Activated T-cell treated with anti-CD3 and anti-CD28 coated beads, Interleukin-2, amount 50 U/mL, for 48 hours (primary cell): ENCODE measurements at places on chromosomes 3 and 15.

- no peak for DNase-seq
Observed at GRCh38 chr3:157094751-157095480, 65.0 kb downstream of the CCNL1 start.

DNA sequence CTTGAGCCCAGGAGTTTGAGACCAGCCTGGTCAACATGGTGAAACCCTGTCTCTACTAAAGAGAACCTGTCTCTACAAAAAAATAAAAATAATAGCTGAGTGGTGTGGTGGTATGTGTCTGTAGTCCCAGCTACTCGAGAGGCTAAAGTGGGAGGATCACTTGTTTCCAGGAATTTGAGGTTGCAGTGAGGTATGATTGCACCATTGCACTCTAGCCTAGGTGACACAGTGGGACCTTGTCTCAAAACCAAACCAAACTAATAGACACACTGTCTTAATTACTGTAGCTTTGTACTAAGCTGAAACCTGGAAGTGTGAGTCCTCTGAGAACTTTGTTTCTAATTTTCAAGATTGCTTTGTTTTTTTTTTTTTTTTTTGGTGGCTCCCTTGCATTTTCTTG is 30.4 kb downstream of the MGA start:
- no peak for DNase-seq

DNA sequence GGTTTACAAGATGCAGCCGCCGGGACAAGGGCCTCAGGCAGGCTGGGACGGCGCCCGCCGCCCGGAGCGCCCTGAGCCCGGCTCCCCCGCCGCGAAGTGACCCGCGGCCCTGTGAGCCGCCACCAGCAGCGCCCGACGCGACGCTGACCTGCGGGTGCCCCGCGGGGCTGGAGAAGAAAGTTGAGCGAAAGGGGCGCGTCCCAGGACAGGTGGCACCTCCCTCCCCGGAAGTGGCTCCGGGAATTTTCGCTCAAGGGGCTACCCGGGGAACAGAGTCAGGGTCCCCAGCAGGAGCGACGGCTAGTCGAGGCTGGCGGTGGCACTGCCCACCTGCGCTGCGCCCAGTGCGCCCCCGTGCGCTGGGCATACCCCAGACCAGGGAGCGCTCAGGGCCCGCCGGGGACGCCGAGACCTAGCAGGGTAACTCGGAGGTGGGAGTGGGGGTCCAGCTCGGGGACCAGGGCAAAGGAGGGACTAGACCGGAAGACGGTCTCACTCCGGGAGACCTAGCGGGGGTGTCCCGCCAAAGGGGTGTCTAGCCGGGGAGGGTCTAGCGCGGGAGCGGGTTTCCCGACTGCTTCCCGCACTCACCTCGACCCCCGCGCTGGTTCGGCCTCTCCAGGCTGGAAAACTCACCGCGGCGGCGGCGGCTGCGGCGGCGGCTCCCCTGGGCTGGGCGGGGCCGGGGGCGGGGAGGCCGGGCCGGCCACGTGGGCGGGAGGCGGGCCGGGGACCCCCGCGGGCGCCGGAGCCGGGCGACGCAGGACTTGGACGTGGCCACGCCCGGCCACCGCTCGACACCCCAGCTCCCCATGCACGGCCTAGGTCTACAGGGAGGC is 18.4 kb downstream of the SPATA12 start:
- peak; percentile 32 for DNase-seq

GRCh38 chr3:12716605-12717151 is 42.4 kb downstream of the TMEM40 start:
- DNase-seq: no peak

- no peak for DNase-seq
Observed at GRCh38 chr3:38549486-38549885, 53.3 kb downstream of the EXOG start.

GRCh38 chr3:189138901-189139610 is 32.7 kb upstream of the TPRG1 start:
- no peak for DNase-seq

DNA sequence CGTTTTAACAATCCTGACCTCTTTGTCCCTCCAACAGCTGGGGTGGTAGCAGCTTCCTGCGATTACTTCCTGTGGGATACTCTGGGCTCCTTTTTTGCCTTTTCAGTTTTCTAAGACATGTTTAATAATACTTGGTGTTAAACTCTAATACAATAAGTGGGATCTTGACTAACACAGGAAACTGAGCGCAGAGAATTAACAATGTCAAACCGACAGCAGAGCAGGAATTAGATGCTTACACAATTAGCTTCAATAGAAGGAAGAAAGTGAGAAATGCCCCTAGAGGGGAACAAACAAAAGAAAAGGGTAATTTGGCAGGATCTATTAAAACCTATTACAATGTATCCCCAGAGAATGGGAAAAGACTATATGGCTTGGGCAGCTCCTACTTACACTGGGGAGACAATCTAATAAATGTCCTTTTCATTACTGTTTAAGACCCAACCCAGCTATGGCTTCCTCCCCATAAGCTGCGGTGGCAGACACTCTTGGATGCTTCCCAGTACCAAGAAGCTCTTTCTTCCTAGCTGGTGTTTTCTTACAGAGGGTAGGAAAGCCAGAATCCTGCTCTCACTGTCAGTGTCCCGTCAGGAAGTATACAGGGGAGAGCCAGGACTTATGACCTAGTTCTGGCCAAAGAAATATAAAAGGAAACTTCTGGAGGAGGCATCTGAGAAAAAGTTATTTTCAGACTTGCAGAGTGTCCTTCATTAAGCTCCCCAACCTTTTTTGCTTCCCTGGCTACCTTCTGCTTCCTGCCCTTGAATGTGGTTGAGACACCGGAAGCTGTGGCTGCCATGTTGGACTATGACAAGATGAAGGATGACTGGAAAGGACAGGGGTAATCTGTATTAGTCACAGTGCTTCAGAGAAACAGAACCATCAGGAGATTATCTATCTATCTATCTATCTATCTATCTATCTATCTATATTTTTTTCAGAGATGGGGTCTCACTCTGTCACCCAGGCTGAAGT is 194.1 kb upstream of the KBTBD8 start:
- DNase-seq: no peak

GRCh38 chr15:63283126-63283525 is 5.7 kb downstream of the APH1B start:
- no peak for DNase-seq

GRCh38 chr15:25838871-25839195 is 24.3 kb downstream of the ATP10A start:
- DNase-seq: no peak

DNA sequence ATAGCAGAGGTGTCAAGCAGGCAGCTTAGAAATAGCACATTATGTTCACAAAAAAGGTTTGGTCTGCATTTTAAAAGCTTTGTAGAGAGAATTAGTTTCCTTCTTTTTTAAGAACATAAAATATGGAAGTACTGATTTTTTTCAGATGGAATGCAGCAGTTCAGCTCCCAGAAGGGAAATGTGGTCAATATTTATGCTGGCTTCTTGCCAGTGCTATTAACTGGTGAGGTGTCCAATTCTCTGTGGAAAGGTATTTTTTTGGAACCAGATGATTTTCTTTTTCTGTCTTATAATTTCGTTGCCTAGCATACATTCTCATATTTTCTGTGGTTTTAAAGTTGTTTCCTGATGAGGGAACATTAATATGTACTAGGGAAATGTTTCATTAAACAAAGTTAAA is 211.4 kb upstream of the ZNF385D start:
- no peak for DNase-seq

GRCh38 chr3:7144697-7145308 is 283.9 kb downstream of the GRM7 start:
- DNase-seq: no peak

GRCh38 chr3:44981751-44982150 is 5.7 kb downstream of the EXOSC7 start:
- no peak for DNase-seq

DNA sequence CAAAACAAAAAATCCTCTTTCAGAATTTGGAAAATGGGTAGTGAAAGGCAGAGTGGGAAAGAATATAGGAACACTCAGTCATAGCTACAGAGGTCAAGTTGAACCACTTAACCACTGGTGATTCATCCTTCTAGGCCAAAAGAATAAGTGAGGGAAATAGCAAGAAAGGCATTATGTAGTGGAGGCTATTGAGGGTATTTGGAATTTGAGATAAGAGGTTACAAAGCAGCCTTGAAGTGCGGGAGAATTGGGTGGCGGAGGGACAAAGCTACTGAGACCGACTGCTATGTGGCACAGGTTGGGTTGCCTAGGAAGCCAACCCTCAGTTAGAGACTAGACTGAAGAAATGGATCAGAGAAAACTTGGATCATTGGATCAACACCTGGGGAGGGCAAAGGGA is 109.5 kb downstream of the SYNPR start:
- no peak for DNase-seq

DNA sequence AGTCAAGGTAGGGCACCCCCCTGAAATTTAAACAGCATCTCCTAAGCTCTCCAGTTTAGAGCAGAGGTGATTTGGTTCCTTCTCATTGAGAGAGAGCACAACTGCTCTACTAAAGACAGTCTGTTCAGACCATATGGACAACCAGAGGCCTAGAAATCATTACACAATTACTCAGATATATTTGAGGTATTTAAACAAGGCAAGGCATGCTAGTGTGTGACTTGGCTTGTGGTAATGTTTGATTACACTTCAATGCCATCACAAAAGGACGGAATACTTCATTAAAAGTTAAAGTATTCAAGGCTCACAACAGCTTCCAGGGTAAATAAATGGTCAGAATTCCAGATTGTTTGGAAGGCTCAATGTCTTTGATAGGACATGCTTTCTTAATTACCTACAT is 110.2 kb downstream of the LRTM1 start:
- no peak for DNase-seq

GRCh38 chr15:65981837-65982626 is 112.7 kb downstream of the RAB11A start:
- peak; percentile 65 for DNase-seq

- DNase-seq: peak; percentile 68
Observed at GRCh38 chr15:85702321-85703101, 92.2 kb downstream of the KLHL25 start.

- DNase-seq: peak; percentile 67
Observed at GRCh38 chr15:97909291-97909891, 51.1 kb upstream of the ARRDC4 start.

DNA sequence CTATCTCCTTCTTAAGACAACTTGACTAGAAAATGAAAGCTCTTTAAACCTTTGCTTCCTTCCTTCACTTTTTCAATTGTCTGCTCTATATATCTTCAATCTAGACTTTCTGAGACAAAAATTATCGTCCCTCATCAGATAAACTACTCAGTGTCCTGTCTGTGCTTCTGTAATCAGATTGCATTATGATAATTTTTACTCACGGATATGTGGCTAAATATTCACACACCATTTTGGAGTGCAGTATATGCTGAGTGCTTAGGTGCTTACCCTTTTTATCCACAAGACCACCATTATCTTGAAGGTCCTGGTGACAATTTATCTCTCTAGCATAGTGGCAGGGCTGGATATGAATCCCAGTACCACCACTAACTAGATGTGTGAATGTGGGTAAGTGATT is 1012.3 kb downstream of the TUSC7 start:
- no peak for DNase-seq

DNA sequence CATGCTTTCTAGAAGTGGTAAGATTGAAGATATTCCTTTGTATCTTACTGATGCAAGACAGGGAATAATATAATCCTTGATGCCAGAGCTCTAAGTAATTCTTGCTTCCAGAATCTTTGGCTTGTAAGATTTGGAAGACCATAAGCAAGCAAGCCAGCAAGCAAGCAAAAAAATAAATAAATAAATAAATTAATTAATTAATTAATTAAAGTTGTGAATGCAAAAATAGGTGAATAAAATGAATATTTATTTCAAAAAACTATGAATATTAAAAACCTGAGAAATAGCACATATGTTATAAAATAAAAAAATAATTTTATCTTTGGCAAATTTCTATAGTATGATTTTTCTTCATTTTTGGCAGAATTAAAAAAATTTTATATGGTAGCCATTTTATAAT is 750.2 kb upstream of the ARRDC4 start:
- DNase-seq: no peak

- peak; percentile 85 for DNase-seq
Observed at GRCh38 chr15:52139599-52140462, 27.3 kb upstream of the BCL2L10 start.

- no peak for DNase-seq
Observed at GRCh38 chr15:27884726-27885125, 214.4 kb downstream of the OCA2 start.

DNA sequence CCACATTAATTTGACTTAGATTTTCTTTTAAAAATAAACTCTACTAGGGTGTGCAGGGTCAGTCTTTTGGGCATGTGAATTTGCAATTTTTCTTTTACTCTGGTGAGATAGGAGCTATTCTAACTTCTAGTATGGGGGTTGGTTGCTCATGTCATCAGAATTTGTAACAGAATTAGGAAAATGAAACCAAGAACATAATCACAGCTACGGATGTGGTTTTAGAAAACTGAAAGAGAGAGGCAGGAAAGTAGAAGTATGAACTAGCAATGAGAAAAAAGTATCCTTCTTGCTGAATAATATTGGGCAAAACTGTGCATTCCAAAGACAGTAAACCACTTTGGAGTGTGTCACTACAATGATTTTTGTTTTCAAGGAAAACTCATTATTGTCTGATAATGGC is 43.3 kb downstream of the ADPGK start:
- DNase-seq: no peak
